HFF-Myc (cell line): ENCODE measurements at places on chromosomes 7 and 10.

- DNase-seq: no peak
Measured at GRCh38 chr7:144738708-144739314, 97.0 kb downstream of the TPK1 start.

DNA sequence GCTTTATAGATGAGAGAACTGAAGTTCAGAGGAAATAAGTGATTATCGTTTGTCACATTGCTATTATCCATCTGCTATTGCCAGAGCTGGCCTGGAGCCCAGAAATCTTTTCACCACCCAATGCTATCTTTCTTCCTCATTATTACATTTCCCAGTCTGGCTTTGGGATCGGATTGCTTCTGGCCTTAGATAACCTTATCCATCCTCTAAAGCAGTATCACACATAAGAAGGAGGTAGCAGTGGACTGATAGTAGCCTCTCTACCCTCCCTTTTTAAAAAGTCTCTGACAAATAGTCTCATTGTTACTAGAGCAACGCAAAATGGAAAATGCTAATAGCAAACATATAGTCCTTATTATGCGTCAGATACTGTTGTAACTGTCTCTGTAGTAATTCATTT, 1.3 kb upstream of the CLDN12 start:
- no peak for DNase-seq

DNA sequence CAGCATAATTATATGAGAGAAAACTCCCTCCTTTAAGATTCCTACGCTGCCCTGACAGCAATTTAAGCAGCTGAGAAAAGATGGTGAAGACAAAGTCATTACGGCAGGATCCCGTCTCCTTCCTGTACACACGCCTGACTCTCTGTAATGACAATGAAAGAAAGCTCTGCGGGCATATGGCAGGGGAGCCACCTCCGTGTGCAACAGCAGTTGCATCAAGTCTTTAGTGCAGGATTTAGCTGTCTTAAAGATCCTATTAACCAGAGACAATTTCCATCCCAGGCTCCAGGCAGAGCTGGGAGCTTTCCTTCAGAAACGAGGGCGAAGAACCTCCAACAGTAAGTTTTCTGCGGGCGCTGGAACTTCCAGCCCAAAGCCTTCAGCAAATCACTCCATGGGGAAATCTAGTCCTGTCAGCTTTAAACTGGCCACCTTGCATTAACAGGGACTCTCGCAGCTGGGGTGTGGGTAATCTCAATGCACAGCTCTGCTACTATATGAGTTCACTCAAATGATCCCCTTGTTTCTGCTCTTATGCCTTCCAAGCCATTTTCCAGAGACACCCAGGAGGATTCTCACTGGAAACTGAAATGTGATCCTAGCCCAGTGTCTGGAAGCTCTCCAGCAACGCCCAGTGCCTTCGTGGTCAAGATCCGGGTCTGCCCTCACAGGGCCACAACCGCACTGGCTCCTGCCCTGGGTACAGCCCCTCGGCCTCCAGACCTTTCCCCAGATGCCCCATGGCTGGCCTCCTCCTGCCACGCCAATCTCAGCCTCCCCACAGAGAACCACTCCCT, 74.9 kb downstream of the CTBP2 start:
- DNase-seq: no peak

GRCh38 chr10:36538953-36539586, 586.3 kb upstream of the ANKRD30A start:
- no peak for DNase-seq

DNA sequence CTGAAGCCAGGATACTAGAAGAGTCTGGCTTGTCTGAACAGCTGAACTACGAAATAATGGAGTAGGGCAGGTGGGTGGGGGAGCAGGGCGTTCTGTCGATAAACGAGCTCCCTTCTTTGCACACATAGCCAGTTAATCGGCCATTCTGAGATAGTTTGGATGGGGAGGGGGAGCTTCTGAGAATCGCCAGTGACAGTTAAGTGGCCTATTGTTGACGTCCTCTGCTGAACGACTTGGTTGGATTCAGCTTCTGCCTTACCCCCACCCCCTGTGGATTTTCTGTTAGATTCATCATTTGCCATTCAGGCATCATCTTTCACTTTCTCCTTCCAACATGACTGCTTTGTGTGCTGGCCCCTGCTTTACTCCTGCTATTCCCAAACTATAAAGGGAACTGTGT, 520 bp downstream of the CPA5 start:
- no peak for DNase-seq
